ENCODE measurements at places on chromosomes 1 and 21.

GRCh38 chr1:97796711-97797110 is 124.1 kb downstream of the DPYD start:
- no peak for DNase-seq

DNA sequence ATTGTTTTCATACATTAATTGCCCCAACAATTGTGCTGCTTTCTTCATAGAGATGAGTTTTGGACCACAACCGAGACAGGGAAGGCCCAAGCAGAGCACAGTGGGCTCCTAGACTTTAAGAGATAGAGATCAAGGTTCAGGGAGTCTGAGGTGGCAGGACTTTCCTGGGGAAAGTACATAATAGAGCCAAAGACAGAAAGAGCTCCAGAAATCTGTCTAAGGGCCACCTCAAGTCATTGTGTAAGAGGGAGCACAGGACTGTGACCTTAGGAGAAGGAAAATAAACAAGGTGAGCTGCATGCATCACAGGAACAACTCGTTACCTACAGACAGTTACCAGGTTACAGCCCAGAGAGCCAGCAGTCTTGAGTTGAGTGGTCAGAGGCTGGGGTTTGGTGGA is 41.3 kb upstream of the CR2 start:
- no peak for DNase-seq

GRCh38 chr1:11838349-11839272 is 9.0 kb downstream of the NPPA start:
- DNase-seq: peak; percentile 82

DNA sequence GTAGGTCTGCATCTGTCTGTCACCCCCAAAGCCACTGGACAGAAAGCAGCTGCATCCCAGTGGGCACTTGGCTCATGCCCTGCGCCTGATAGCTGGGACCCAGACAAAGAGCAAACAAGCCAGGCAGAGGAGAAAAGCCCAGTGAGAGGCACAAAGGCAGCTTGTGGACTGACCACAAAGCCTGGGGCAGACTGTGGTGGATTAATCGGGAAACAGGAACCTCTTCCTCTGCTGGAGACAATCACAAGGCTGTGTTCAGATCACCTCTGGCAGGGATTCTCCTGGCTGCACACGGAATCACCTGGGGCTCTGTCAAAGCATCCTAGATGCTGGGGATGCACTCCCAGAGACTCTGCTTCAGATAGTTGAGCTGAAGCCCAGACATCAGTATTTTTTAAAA is 15.2 kb upstream of the GJB5 start:
- no peak for DNase-seq

DNA sequence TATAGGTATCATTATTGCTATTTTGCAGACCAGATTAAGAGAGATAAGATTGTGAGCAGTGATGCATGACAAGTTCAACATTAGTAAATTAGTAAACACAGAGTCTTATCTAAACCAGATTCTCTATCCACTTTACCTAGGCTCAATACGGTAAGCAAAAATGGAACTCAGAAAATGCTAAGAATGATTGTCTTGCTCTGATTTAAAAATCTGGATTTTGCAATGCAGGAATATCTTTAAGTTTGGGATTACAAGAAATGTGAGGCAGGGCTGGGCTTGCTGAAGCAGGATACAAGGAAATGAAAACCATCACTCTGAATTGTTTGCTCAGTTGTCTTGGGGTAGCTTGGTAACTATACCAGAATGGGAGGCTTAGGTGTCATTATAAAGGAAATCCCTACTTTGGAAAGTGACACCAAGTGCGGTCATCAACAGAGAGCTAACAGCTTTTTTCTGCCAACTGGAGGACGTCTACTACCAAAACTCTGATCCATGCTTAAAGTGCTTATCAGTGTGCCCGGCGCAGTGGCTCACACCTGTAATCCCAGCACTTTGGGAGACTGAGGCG is 332.7 kb upstream of the RUNX1 start:
- DNase-seq: no peak

GRCh38 chr1:243488459-243489157 is 232.8 kb downstream of the SDCCAG8 start:
- DNase-seq: peak; percentile 8

GRCh38 chr1:22204989-22205913 is 62.4 kb upstream of the WNT4 start:
- DNase-seq: peak; percentile 71

DNA sequence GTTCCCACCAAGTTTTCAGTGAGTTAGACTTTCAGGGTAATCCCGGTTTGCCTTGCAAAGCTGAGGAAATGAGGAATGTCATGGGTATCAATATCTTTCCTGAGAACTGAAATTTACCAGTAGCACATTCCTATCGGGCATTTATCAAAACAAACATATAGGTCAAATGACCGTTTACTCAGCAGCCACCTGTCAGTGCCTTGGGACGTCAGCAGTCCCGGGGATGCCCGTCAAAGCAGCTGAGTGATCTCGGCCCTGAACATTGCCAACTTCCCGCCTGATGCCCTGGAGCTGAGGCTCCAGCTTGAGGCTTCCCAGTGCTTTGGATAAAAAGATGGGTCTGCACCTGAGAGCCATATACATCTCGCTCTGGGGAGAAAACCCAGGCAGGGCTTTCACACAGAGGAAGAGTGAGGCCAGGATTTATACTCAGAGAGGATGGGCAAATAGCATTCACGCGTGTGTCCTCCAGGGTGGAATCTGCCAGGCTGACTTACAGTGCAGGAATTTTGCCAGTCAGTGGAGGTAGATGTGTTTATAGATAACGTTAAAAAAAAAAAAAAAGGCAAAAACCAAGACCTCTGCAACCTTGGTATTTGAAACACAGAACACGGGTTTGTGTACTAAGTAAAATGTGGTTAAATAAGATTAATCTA is 435.7 kb upstream of the VAMP3 start:
- DNase-seq: no peak

DNA sequence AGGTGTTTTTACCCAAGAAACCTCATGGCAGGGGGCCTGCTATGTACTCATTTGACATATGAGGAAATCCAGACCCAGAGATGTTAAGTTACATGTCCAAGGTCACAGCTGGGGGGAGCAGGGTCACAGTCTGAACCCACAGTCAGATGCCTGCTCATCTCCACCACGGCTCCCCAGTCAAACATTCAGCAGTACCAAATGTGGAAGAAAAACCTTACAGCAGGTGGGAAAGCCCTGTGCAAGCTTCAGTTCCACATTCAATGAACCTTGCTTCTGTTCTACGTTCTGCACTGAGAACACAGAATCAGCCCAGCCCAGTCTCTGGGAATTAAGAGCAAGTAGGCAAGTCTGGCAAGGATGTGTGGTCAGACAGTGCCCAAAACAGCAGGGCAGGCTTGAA is 35.2 kb downstream of the LRP8 start:
- no peak for DNase-seq

DNA sequence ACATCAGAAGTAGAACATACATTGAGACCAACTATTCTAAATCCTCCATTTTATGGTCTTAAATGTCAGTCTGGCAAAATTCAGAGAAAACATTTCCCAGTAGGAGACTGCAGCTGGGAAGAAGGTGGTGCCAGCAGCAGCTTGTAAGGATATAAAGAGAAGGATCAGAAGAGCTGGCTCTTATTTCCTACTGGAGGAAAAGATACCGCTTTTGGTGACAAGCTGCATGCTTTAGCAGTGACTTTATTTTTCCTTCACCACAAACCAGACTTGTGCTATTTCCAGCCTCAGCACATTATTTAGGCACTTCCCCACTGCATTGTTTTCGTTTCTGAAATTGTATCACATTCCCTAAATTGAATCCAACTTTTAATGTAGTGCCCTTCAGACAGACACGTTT is 28.4 kb downstream of the RNF11 start:
- no peak for DNase-seq

DNA sequence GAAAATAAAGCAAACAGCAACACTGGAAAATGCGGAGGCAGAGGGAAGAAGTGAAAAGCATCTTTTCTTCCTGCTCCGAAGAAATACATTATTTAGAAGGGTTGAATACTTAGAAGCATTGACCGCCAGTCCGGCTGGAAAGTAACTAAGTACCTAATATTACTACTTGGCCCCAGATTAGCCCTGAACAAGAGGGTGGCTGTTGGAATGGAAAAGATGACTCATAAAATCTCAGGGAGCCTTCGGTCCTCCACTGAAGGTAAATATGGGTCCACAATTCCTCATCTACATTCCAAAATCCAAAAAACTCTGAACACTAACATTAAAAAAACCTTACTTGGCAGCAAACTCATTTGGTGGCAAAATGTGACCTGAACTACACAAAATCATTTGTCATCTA is 40.1 kb downstream of the BCAR3 start:
- no peak for DNase-seq

Data from ureter (tissue), 1 donor.